ENCODE measurements at places on chromosomes 2 and 18.

DNA sequence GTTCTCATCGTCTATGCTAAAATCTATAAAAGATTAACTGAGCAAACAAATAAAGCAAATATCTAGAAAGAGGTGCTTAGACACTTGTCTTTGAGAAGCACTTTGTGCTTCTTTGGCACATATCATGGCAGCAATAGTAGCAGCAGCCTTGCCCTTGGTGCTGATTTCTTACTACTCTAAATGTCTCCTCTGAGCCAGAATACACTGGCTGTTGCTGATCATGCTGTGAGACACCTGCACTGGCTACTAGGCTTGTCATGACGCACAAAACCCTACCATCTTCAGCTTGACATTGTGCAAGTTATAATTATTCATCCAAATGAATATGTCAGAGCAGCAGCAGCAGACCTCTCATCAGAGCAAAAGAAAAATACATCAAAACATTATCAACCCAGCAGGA lies 46.7 kb downstream of the FANCL start:
- DNase-seq, result no peak

- DNase-seq, result no peak
Observed at GRCh38 chr2:233367586-233367985, 13.3 kb downstream of the DGKD start.

GRCh38 chr18:35624146-35624545 lies 42.6 kb downstream of the GALNT1 start:
- no peak for DNase-seq

DNA sequence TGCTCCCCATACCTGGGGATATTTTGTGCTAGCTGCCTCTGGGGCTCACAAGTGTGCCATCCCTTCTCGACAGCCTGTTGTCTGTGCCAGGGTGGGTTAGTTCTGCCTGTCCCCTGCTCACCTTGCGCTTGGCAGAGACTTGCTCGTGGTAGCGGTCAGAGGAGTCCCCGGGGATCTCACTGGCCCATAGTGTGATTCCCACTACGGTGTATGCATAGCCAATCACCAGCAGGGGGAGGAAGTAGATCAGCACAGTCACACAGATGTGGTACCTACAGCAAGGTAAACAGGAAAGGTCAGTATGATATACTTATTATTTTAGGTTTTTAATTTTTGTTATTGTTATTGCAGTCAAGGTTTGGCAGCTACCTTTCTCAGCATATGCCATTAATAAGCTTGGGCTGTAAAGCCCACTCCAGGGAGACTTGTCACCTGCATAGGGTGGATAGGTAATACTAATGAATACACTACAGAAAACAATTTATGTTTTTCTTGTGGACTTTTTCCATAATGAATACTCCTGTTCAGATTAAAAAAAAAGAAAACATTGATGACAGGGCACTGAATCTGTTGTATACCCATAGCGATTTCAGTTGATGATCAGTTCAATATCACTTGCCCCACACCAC lies 95.2 kb downstream of the POLE4 start:
- DNase-seq, result no peak

DNA sequence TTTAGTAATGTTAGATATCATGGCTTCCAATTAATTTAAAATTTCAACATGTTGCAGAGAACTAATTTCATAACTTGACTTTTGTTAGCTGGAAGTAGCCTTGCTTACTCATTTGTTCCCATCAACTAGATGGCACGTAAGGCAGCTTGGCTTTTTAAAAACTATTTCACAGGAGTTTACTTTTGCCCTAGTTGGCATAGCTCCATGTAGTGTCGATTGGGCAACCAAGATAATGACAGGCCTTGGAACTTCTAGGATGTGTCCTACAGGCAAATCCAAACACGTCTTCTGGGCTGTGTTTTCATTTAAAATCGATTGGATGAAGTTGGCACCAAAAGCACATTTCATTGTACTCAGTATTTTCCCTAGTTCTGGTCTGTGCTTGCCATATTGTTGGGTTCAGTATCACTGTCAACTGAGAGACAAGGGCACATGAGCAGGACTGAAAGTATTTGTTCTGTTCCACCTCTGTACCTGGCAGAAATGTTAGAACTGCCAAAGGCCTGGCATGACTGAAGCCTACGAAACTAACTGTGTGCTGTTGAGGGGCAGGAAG lies 29.4 kb downstream of the HADHB start:
- DNase-seq, result no peak

DNA sequence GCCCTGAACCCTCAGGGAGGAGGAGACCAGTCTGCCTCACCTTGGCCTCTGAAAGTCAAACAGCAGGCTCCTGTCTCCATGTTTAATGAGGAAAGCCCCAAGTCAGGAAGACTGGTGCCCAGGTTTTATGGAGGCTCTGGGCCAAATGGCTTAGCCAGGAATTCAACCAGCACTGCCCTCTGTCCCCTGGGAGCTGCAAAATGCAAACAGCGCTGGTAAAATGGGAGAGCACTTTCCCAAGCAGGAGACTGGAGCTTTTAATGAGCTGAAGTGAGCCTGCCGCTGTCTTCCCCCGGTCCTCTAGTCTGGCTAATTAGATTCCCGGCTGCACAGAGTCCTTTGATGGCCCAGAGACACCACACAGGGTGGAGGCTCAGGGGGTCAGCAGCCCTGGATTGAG lies 276.0 kb upstream of the TRIB2 start:
- no peak for DNase-seq

GRCh38 chr2:15408759-15409158 lies 152.4 kb downstream of the NBAS start:
- no peak for DNase-seq

GRCh38 chr18:568731-569130 lies 11.4 kb upstream of the CETN1 start:
- DNase-seq, result no peak

DNA sequence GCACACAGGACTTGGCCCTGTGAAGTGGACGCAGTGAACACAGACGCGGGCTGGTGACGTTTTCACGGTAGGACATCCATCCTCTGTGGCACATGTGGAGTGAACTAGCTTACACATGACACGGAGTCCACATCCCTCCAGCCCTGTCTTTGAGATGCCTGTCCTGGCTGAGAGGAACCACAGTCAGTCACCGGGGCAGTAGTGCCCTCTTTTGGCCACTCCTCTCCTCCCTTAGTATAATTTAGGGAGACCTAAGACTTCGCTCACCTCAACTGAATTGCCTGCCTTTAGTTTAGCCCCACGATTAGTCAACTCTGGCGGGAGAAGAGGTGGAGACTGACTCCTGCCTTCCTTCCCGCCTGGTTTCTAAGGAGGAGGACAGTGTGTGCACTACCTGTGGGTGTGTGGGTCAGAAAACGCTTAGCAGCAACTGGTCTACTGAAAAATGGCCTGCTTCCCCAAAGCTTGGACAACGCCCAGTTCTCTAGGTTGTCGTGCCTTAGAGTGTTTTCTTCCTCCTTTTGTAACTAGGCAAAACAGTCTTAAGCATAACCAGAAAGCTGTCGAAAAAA lies 70.6 kb downstream of the MBP start:
- peak; percentile 44 for DNase-seq

DNA sequence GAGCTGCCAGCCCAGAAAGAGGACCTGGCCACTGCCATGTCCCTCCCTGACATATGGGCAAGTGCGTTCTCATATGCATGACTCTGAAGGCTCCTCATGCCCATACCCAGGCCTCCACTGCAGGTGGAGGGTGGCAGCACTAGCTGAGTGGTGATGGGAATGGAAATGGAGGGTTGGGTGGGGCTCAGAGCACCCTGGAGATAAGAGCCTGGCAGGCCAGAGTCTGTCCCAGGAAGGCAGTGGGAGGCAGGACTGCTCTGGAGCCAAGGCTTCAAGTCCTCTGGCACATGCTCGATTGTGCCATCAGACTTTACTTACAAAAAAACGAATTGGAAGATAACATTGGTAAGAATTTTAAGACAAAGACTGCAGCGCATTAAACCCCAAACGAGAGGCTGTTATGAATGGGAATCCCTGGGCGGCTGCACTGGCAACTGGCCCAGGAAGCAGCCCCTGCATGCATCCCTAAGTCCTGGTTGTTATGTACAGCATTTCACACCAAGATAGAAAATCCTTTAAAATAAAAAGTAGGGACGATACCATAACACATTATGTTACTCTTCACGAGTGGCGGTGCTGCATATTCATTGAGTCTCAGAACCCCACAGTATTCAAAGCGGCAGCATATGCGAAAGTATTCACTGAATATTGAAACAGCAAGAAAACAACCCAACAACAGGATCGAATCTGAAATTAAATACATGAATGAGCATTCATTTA lies 81.7 kb upstream of the FAM98A start:
- DNase-seq, result no peak

DNA sequence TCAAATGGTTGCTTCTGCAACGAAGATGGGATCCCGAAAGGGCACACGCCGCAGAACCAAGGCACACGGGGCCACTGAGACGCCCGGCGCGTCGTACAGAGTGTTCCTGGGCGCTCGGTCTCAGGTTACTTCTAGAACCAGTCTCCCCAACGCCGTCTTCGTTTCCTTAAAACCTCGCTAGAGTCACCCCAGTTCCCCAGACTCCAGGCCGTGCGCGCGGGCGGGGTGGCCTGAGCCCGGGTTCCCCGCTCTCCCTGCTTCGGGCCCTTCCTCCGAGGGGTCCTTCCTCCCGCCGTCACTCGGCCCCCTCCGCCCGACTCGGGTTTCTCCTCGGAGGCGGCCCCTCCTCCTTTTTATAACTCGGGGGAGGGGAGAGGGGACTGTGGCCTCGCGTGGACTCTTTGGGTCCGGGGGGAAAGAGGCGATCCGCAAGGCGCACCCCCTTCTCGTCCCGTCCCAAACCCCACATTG lies 774 bp upstream of the FZD7 start:
- DNase-seq, result no peak

- DNase-seq, result no peak
Observed at GRCh38 chr2:109174626-109175349, 45.8 kb downstream of the SH3RF3 start.

DNA sequence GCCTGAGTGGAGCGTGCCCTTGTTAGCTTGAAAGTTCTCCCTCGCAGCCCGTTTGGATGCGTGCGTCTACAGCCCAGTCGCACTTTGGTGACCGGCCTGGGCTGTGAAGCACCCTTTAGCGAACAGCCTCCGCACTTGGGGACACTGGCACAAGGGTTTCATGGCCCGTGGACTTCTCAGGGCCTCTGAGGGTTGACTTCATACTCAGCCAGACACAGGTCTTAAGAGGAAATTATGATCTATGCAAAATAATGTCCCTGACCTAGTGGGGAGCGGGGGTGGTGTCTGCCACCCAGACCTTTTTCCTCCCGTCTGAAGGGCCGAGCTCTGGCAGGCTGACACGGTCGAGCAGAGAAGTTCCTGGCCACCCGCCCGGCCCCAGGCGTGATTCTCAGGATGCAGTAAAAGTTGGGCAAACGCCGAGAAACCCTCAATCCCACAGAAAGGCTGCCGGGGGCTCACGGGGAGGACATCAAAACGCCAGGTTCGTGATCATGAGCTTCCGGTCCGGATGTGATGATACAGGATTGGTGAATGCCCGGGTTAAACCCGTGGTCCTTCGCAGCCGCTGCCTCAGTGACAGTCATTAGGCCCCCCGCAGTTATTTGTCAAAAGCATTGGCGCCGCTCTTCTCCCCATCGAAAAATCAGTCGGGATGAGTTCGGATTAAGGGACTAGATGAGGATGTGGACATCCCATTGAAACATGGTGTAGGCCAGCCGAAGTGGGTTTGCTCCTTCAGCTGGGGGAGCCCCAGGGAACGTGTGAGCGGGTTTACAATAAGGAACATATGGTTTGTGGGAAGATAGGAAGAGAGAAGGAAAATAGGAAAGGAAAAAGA lies 3.6 kb upstream of the PAX3 start:
- DNase-seq, result no peak

DNA sequence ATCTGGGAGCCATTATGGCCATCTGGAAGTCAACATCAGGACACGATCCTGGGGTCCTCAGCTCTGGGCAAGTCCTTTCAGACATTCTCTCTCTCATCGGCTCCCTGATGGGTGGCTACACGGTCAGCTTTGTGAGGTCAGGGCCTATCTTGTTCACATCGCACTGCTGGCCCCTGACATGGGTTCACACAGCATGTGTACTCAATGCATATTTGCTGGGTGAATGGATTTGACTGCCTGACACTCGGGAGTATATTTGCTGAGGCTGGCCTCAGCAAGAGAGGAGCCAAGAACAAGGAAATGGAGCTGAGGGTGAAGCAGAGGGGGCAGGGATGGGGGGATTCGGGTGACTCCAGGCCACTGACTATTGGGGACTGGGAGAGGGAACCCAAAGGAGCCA lies 50.5 kb downstream of the SLC4A5 start:
- no peak for DNase-seq

DNA sequence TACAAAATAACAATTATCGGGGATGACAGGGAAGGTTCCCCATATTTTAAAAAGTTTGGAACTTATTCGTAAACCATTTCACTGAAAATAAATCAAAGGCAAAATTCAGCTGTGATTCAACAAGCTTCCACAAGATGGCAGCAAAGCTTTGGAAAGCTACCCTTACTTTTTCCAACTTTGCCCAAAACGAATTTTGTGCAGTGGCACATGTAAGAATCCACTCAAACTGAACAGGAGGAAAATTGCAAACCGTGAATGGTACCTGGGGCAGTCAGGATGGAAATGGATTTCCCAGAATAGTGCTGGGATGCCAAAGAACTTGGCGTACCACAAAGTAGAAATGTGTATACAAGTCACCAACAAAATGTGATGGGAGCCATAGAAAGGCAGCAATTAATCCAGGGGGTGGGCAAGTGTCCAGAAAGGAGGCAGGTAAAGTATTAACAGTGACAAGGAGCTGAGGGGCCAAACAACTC lies 10.7 kb downstream of the RPL31 start:
- no peak for DNase-seq

DNA sequence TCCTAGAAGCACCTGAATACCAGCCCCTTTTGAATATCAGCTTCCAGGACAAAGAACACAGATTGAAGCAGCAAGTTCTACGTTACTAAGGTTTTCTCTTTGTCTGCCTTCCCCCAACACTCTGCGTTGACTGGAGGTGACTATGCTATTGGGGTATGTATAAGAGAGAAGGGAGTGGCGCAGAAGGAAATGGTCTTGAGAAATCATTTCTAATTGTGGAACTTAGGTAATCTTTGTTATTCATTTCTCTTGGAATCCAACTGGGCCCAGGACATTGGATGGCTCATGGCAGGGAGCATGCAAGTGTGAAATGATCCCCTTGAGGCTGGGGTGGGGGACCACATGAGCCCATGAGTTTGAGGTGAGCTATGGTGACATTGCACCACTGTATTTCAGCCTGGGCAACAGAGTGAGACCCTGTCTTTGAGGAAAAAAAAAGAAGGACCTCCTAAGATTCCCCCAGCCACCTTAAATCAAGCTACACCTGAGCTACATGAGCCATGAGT lies 29.7 kb downstream of the XDH start:
- DNase-seq, result no peak

- DNase-seq, result peak; percentile 83
Observed at GRCh38 chr2:41869542-41870264, 178.1 kb upstream of the PKDCC start.
